ENCODE measurements at places on chromosomes 11 and 22. TPM values are rescaled to one million over a fixed set of nuclear protein-coding genes. Genes with fewer than 3 reads are reported as not detected.

DNA sequence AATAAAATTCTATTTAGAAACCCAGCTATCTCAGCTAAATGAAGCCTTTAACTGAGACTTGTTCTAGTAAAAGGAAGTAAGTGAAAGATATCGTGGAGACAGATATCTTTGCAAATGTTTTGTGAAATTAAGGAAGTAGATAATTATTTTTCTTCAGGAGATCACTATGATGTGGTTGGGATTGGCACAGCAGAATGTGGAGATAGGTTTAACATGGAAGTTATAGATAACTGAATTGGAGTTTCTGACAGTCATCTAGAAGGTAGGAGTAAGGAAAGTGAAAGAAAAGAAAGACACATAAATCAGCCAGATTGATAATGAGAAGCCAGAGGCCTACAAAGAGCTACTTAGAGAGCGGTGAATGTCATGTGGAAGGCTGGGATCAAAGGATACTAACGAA, 4.7 kb upstream of the CASP5 start:
- no peak for DNase-seq

- no peak for DNase-seq
Observed at GRCh38 chr11:75055511-75055910, 41.2 kb downstream of the OR2AT4 start.

GRCh38 chr11:134888821-134889220, 476.8 kb upstream of the B3GAT1 start:
- no peak for DNase-seq

- peak; percentile 94 for DNase-seq
Observed at GRCh38 chr11:20110908-20111669, 49.2 kb downstream of the DBX1 start.

- no peak for DNase-seq
Observed at GRCh38 chr22:47130883-47131631, 368.6 kb downstream of the TBC1D22A start.

DNA sequence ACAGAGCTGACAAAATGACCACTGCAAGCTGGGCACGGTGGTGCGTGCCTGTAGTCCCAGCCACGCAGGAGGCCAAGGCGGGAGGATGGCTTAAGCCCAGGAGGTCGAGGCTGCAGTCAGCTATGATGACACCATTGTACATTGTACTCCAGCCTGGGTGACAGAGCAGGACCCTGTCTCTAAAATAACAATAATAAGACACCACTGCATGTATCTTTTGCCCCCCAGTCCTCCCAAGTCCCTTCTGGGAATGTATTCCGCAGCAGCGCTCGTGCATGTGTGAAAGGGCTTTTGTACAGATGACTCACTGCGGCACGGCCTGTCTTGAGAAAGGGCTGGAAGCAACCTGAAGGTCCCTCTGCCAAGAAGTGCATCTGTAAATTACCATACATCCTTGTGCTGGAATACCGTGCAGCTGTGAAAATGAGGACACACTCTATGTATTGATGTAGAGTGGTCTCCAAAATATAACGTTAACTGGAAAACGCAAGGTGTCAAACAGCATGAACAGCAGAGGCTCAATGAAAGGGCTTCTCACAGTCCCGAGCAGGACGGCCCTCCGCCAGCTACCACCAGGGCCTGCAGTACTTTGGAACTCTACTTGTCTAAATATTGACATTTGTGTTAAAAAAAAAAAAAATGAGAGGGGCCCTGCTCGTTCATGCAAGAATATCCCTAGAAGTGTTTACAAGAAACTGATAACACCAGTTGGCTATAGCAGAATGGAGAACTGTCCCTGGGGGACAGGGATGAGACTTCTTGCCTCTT, 9.0 kb upstream of the CDC42EP2 start:
- DNase-seq, result no peak

DNA sequence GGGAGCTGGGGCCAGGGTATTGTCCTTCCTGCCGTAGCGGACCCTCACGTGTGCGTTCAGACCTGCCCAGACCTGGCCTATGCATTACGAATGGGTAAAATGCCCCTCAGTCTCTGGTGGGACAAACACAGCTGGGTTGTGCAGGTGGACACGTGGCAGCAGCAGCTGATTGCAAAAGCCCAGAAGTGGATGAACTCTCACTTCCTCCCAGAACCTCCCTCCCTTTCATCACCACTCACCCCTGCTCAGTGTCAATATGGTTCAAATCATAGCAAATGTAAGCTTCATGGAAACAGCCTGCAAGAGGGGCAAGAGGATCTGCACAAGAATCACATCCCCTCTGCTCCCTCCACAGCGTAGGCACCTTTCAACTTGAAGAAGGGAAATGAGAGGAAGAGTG, 352.1 kb downstream of the OPCML start:
- no peak for DNase-seq

- peak; percentile 68 for DNase-seq
Observed at GRCh38 chr11:45045683-45046471, 95.2 kb upstream of the TP53I11 start.

GRCh38 chr11:80118073-80118472, 677.2 kb upstream of the TENM4 start:
- no peak for DNase-seq

GRCh38 chr11:26063915-26064314, 268.0 kb upstream of the ANO3 start:
- DNase-seq, result no peak

GRCh38 chr11:91264481-91264880, 960.1 kb upstream of the FAT3 start:
- DNase-seq, result no peak

GRCh38 chr11:100575860-100576717, 111.0 kb upstream of the ARHGAP42 start:
- peak; percentile 39 for DNase-seq

Gene OOSP2
- total RNA-seq, result not detected

Gene GCAT
- 11.4 TPM for total RNA-seq

Gene HIRA
- total RNA-seq, result 11.7 TPM

Gene SEPTIN3
- 7.7 TPM for total RNA-seq

Gene SUSD2
- 2.6 TPM for total RNA-seq
